CD8-positive, alpha-beta T cell (primary cell): ENCODE measurements at places on chromosomes 3 and 15.

- DNase-seq = no peak
These were observed 98.9 kb downstream of the DNAJB8 start for GRCh38 chr3:128367761-128368160.

GRCh38 chr3:154022606-154023005, 98.6 kb upstream of the ARHGEF26 start:
- DNase-seq = no peak

GRCh38 chr3:117264204-117264994, 554.8 kb downstream of the TUSC7 start:
- no peak for DNase-seq

DNA sequence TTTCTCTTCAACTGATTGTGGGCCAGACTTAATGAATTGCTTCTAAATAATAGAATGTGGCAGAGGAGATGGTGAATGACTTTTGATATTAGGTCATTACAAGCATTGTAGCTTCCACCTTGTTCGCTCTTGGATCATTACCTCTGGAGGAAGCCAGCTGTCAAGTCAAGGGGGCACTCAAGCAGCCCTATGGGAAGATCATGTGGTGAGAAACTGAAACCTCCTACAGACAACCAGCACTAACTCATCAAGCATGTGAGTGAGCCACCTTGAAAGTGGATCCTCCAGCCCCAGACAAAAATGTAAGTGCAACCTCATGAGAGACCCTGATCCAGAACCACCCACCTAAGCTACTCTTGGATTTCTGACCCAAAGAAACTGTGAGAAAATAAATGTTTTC, 109.8 kb upstream of the TBC1D5 start:
- no peak for DNase-seq

DNA sequence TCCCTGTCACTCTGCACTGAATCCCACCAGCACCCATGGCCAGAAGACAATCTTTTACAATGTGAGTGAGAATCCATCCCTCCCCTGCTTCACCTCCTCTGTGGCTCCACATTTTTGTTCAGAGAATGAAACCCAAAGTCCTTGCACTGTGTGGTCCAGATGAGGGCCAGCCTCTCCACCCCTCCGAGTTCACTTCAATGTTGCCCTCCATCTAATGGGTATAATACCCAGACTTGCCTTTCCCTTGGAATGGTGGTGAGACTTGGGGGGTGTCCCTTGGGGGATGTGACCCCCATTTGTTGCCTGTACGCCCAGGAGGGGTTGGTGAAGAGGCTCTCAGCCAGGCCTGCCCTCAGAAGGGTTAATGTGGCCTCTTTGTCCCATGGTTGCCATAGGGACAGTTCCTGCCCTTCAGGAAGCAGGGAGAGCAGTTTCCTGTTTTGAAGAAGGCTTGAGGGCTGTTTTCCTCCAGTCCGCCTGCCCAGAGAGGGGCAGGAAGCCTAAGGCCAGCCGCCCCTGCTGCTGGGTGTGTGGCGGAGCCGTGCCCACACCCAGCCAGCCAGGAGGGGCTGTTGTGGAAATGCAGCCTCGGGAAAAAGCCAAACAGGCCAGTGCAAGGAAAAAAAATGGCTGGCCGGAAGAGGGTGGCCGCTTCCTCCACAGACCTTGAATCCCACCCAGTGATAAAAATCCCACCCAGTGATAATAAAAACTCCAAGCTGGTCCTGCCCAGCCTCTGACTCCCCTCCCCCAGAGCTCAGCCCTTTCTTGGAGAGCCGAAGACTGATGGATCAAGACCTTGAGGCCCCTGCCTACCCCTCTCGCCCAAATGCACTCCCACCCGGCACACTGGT, 14.6 kb upstream of the FGD5 start:
- DNase-seq = no peak

DNA sequence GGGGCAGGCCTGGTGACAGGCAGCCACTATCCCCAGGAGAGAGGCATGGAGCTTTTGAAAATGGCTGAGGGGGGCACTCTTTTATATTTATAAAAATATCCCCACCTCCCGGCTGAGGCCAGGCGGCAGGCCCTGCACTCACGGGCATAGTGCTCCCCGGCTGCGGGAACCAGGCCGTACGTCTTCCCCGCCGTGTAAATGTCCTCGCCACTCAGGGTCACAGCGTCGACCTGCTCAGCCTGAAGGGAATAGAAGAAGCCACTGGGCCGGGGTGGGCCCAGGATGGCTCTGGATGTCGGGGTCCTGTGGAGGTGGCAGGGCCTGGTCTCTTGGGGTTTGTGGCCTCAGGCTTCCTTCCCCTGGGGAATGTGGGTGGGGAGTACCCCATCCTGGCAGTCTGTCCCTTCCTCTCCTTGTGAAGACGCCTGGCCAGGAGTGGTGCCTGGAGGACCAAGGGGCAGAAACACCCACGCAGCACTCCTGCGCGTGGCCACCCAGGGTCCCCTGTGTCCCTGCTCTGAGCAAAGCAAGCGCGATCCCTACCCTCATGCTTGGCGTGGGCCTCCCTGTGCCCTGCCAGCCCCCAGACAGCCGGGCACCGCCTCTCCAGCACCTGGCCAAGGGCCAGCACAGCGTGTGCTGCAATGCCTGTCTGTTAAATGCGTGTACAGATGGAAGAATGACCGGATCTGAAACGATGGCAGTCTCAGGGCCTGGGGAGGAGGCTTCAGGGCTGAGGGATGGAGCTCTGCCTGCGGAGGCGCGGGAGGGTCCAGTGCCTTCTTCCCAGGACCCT, 18.9 kb downstream of the MELTF start:
- DNase-seq = no peak

- no peak for DNase-seq
These were observed 192.5 kb upstream of the CGNL1 start for GRCh38 chr15:57183614-57184344.

DNA sequence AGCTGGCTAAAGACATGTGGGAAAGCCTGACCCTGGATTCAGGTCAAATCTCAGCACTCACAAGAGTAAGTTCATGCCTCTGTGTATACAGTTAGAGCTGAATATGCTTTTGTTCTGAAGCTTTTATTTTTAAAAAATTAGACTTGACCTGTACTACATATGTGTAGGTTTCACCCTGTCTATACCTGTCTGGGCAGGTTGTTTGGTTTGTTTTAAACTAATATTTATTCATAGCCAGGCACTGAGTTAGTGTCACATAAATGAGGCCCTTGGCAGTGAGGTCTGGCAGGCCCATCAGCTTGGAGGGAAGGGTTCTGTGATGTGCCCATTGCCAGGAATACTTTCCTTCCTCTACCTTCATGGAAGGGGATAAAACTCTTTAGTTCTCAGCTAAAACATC, 1.9 kb downstream of the DNAJA4 start:
- no peak for DNase-seq

DNA sequence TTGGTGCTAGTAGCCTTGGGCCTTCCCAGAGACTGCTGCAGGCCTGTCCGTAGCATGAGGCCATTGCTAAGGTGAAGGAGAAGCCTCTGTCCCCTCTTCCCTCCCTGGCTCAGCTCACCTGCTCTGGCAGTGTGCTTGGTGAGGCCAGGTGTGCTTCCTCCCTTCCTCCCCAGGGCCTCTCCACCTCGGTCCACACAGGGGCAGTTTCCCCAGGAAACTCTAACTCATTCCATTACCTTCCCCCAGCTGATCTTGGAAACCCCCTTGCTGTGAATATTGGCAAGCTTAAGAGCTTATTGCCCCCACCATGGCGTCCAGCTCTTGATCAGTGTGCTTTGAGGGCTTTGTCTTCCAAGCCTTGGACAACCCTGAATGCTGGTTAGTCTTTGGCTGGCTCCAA, 52.7 kb downstream of the ZNF445 start:
- no peak for DNase-seq

DNA sequence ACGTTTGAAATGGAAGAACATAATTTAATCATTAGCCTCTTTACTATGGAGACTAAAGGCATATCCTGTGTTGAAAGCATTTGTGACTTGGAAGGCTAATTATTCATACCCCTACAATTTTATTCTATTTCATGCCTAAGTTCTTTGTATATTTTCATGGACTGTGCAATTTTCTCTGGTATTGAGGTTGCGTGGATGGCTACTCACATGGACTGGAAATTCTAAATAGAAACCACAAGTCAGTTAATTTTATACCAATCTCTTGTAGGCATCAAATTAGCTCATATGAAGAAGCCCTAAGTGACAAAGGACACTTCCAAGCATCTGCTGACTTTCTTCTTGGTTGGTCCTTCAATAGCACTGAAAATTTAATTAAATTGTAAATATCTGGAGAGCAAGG, 1353.5 kb downstream of the ROBO1 start:
- DNase-seq = no peak

DNA sequence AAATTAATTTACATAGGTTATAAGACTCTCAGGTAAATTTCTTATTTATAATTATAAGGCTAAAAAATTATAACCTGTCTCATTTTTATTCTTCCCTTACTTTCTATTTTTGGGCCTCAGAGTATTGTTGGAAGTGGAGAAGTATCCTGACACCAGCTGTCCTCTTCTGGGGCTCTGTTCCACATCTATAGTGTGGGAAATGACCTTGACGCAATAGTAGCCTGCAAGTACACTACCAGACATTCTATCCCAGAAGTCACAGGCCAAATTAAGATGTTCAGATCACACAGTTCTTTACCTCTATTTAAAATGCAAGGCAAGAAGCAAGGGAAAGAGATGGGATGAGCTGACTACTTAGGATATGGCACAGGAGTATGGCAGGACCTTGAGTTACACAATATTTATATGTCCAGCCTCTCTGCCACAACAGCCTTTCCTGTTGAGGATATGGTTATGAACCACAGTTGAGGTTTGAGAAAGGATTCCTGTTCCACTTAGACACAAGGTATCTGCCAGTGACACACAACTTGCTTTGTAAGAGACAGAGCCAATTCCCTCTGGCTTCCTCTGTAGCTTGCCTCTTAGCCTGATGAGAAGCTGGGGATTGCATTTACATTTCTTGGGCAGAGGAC, 158.0 kb upstream of the IL12A start:
- no peak for DNase-seq

DNA sequence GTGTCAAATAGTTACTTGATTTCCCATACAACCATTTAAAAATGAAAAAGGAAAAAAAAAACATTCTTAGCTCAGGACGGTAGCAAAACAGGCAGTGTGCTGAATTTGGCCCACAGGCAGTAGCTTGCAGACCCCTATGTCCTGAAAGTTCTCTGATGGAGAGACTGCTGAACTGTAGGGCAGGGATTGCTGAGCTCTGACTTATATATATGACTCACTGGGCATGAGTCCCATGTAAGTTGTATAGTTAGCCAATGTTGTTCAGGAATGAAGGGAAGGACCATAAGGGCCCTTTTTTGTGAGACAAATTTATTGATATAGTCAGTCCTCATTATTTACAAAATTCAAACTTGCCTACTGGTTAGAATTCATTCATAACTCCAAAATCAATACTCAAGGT, 36.9 kb upstream of the FRMD4B start:
- DNase-seq = no peak

- no peak for DNase-seq
These were observed 45.9 kb downstream of the P3H2 start for GRCh38 chr3:190074817-190075216.

DNA sequence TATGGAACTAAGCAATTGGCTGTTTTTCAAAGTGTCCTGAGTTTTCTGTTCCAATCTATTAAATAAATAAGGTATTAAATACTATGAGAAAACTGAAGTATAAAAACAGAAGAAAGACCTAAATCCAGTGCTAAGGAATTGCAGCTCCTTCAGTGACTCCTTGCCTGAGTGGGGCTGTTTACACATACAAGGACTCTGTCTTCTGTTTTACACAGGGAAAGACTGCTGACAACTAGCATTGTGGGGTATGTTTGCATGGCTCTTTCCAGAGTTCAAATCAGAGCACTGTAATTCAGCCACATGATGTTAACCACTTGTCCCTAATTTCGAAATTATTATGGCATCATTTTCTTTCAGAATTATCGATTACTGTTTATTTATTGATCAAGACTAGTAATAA, 31.3 kb upstream of the MEIS2 start:
- DNase-seq = no peak

GRCh38 chr3:13075986-13076654, 2.9 kb upstream of the IQSEC1 start:
- no peak for DNase-seq

DNA sequence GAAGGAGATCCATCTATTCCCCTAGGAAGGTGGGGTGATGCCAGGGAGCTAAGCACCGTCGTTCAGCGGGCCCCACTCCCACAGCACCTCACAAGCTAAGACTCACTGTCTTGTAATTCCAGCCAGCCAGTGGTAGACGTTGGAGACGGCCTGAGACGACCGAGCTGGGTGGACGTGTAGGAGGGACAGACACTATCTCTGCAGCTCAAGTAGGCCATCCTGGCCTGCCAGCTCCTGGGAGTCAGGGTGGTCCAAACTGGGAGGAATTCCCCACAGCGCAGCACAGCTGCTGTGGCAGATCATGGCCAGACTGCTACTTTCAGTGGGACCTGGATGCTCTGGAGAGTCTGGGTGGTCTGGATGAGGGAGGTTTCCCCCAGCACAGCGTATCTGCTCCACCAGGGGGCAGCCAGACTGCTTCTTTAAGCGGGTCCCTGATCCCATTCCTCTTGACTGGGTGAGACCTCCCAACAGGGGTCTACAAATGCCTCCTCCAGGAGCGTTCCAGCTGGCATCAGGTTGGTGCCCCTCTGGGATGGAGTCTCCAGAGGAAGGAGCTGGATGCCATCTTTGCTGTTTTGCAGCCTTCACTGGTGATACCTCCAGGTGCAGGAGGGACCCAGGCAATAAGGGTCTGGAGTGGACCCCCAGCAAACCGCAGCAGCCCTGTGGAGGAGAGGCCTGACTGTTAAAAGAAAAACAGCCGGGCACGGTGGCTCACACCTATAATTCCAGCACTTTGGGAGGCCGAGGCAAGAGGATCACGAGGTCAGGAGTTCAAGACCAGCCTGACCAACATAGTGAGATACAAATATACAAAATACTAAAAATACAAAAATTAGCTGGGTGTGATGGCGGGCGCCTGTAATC, 27.6 kb downstream of the GNB5 start:
- no peak for DNase-seq

DNA sequence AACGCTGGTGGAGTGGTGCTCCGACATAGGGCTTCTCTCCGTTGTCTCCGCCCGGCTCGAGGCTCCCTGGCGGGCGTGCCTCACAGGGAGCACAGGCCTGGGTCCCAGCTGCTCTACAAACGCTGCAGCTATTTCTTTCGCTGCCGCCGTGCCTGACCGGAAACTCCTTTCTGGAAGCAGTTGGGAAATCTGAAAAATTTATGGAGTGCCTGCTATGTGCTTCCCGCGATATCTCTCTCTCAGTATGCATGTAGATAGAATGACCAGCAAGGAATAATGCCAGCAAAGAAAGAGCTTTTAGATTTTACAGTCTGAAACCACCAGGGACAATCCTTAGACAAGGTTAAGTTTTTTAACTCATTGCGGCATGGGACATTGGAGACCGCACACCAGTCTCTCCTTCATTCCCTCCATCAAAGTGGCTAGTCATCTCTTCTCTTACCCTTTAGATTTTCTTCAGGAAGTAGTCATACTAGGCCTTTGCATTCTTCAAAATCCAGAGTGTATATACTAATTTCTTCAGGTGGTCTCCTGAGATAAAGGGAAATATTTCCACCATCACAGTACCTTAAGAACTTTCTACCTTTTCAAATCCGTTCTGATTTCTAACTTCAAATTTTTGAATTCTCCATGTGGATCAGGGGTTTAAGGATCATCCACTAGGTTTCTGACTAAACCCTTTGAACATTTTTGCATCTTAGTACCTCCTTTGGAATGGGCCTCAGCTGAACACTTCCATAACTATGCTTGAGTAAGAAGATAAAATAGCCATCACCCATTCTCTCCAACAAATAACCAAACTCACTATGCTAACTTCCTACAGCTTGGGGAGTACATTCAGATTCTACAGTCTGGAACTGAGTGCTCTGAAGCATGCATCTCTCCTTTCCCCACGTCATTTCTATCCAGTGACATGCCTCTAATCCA, 1.1 kb upstream of the NPHP3 start:
- no peak for DNase-seq
